ENCODE measurements at places on chromosomes 2 and 18. TPM values are rescaled to one million over a fixed set of nuclear protein-coding genes. Genes with fewer than 3 reads are reported as not detected.

DNA sequence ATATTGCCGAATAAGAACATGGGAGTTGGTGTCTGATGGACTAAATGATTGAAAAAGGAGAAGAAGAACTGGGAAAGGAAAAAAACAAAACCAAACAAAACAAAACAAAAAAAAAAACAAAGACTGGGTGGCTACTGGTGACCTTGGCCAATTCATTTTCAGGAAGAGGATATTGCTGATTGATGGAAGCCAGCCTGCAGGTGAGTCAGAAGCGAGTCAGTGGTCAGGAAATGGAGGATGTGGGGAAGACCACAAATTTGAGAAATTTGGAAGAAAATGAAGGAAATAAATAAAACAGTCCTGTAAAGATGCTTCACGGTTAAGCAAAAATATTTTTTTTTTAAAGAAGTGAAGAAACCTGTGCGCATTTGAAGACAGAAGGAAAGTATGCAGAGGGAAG, 296.9 kb downstream of the ZNF521 start:
- H3K36me3 ChIP-seq, result no peaks in the 10 kb centered on the region
- peaks cover 18% of the 10 kb centered on the region for H3K27me3 ChIP-seq
- no peaks in the 10 kb centered on the region for H3K4me1 ChIP-seq
- DNase-seq, result no peak
- no peak overlapping the region for H3K4me3 ChIP-seq

GRCh38 chr2:161049559-161049958, 110.7 kb upstream of the TANK start:
- no peaks in the 10 kb centered on the region for H3K4me1 ChIP-seq
- no peak for DNase-seq
- H3K4me3 ChIP-seq, result no peak overlapping the region
- no peaks in the 10 kb centered on the region for H3K27me3 ChIP-seq
- no peaks in the 10 kb centered on the region for H3K36me3 ChIP-seq

DNA sequence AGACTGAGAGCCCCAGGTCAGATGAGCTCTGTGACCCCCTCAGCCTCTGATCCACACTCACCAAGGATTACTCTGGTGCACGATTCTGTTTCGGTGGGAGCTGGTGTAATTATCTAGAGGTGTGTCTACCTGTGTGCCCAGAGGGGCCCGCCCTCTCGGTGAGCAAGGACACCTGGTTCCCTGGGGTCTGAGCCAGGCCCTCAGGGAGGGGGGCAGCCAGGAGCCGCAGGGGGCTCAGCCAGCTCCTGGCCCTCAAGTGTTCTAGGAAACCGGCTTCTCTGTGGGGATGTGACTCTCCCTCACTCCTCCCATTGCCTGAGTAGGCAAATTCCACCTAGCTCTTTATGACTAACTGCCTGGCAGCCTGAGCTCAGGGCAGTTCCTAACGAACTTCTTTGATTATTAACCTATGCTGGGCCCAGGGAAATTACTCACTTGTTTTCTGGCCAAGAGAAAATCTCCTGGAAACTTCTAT, 17.4 kb downstream of the AGAP1 start:
- no peak overlapping the region for H3K4me3 ChIP-seq
- no peaks in the 10 kb centered on the region for H3K27me3 ChIP-seq
- no peak overlapping the region for H3K27ac ChIP-seq
- no peak for DNase-seq
- H3K36me3 ChIP-seq, result no peaks in the 10 kb centered on the region

The ALK gene
- 0.09 TPM for total RNA-seq

- no peaks in the 10 kb centered on the region for H3K4me1 ChIP-seq
- H3K27me3 ChIP-seq, result no peaks in the 10 kb centered on the region
- no peaks in the 10 kb centered on the region for H3K36me3 ChIP-seq
- no peak for DNase-seq
- H3K27ac ChIP-seq, result no peak overlapping the region
Measured at GRCh38 chr2:8541636-8542035, 140.2 kb upstream of the ID2 start.

The RRM2 gene
- total RNA-seq, result 215 TPM

- no peak overlapping the region for H3K27ac ChIP-seq
- no peak overlapping the region for H3K4me3 ChIP-seq
- no peaks in the 10 kb centered on the region for H3K4me1 ChIP-seq
- no peaks in the 10 kb centered on the region for H3K27me3 ChIP-seq
Measured at GRCh38 chr18:7748251-7749007, 181.3 kb downstream of the PTPRM start.

GRCh38 chr18:23826850-23827620, 137.8 kb downstream of the LAMA3 start:
- DNase-seq, result no peak
- no peak overlapping the region for H3K4me3 ChIP-seq
- H3K4me1 ChIP-seq, result no peaks in the 10 kb centered on the region
- H3K27me3 ChIP-seq, result no peaks in the 10 kb centered on the region

GRCh38 chr18:374721-375168, 106.9 kb upstream of the THOC1 start:
- H3K36me3 ChIP-seq, result no peaks in the 10 kb centered on the region
- no peak overlapping the region for H3K4me3 ChIP-seq
- no peak overlapping the region for H3K27ac ChIP-seq
- peaks cover 4% of the 10 kb centered on the region for H3K4me1 ChIP-seq
- no peak for DNase-seq
- H3K27me3 ChIP-seq, result no peaks in the 10 kb centered on the region

DNA sequence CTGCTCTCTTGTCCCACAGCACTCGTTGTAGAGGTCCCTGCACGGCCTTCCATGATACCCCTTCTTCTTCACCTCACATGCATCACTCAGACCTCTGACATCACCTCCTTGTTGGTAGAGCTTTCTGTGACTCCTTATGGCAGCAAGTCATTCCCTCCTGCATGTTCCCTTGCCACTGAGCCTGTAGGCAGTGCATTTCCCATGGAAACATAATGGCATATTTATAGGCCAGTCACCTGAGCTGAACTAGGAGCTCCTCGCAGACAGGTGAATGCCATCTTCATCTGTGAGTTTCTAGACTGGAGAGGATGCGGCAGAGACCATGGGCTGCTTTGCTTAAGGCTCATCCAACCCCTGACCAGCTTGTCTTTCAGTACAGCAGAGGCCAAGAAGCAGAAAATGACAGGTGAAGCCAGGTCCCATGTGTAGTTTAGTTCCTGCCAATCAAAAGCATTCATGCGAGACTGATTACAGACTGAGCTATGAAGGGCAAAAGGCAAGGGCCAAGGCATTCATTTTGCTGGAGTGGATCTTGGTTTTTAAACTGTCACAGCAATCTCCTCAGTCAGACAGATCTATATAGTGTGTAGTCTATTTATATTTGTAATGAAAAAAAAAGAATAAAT, 59.4 kb upstream of the NEDD4L start:
- H3K4me1 ChIP-seq, result no peaks in the 10 kb centered on the region
- no peaks in the 10 kb centered on the region for H3K27me3 ChIP-seq
- H3K4me3 ChIP-seq, result no peak overlapping the region
- DNase-seq, result no peak
- no peaks in the 10 kb centered on the region for H3K36me3 ChIP-seq
- H3K27ac ChIP-seq, result no peak overlapping the region

DNA sequence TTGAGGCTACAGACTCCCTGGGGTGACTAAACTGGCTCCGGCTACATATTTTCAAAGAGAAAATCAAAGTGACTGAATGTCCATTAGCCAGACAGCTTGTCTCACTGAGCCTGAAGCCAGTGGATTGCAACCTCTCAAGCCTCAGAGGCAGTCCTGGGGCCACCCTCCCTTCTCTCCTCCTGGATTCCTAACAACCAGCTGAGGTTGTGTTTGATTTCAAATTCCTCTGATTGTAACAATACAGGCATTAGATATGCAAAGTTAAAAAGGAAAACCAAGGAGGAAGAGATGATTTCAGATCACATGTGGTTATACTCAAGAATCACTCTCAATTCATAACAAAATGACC, 101.0 kb upstream of the LMAN1 start:
- no peaks in the 10 kb centered on the region for H3K4me1 ChIP-seq
- H3K27me3 ChIP-seq, result no peaks in the 10 kb centered on the region
- no peak for DNase-seq
- H3K36me3 ChIP-seq, result no peaks in the 10 kb centered on the region
- H3K4me3 ChIP-seq, result no peak overlapping the region

- no peaks in the 10 kb centered on the region for H3K27me3 ChIP-seq
- no peak overlapping the region for H3K4me3 ChIP-seq
- peaks cover 4% of the 10 kb centered on the region for H3K4me1 ChIP-seq
- no peaks in the 10 kb centered on the region for H3K36me3 ChIP-seq
- no peak for DNase-seq
Measured at GRCh38 chr18:57223144-57223870, 76.4 kb downstream of the BOD1L2 start.

GRCh38 chr18:10659594-10659993, 133.8 kb downstream of the NAPG start:
- H3K27ac ChIP-seq, result no peak overlapping the region
- H3K36me3 ChIP-seq, result no peaks in the 10 kb centered on the region
- H3K4me3 ChIP-seq, result no peak overlapping the region
- no peak for DNase-seq
- no peaks in the 10 kb centered on the region for H3K4me1 ChIP-seq

- no peak for DNase-seq
- no peaks in the 10 kb centered on the region for H3K36me3 ChIP-seq
- no peak overlapping the region for H3K27ac ChIP-seq
- peak overlapping the region; percentile 98 for H3K4me3 ChIP-seq
- peaks cover 17% of the 10 kb centered on the region for H3K4me1 ChIP-seq
Measured at GRCh38 chr18:4453567-4453873, 1.6 kb downstream of the DLGAP1 start.

DNA sequence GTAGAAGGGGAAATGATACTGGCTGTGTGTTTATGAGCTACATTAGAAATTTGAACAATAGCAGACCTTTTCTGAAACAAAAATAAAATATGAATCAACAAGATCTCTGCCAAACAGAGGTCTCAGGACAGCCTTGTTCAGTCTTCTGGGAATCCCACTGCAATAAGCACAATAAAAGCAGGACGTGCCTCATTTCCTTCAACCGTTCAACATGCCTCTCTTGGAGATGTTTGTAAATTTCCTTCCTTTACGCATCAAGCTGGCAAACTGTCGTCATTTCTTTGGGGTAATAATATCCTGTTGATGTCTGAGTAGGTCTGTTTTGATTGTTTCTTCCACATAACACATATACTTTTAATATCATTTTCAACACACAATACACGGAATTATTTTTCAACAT, 77.2 kb downstream of the TCF4 start:
- no peak overlapping the region for H3K27ac ChIP-seq
- DNase-seq, result no peak

DNA sequence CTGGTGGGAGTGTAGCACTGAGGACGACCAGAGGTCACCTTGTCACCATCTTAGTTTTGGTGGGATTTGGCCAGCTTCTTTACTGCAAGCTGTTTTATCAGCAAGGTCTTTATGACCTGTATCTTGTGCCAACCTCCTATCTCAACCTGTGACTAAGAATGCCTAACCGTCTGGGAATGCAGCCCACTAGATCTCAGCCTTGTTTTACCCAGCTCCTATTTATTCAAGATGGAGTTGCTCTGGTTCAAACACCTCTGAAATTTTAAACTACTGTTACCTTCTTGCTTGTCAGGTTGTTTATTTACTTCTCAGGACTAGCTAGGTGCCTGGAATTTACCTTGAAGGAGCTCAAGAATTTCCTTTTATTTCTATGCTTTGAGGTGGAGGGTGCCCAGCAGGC, 9.5 kb upstream of the KCNG3 start:
- no peak for DNase-seq
- H3K27ac ChIP-seq, result no peak overlapping the region
- H3K27me3 ChIP-seq, result no peaks in the 10 kb centered on the region
- no peak overlapping the region for H3K4me3 ChIP-seq
- no peaks in the 10 kb centered on the region for H3K4me1 ChIP-seq

The CDCA7 gene
- total RNA-seq, result 75.7 TPM

GRCh38 chr18:79169958-79170555, 100.9 kb downstream of the ATP9B start:
- H3K27me3 ChIP-seq, result no peaks in the 10 kb centered on the region
- DNase-seq, result no peak
- H3K4me1 ChIP-seq, result no peaks in the 10 kb centered on the region
- no peak overlapping the region for H3K4me3 ChIP-seq

DNA sequence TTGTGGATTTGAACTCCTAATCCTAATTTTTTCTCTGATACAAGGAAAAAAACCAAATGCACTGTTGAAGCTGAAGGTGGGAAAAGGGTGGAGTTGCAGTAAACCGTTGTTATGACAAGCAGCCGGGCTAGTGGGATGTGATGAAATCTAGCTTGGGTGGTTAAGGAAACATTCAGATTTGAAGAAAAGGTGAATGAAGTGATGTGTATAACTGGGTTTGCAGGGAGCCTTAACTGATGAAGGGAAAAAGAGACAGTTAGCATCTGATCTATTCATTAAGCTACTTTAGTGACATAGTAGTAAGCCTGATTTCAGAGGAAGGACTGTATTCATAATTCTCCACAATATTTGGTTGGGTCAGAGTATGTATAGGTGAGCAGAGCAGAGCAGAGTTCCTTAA, 3.5 kb downstream of the EML6 start:
- H3K4me3 ChIP-seq, result no peak overlapping the region
- no peak overlapping the region for H3K27ac ChIP-seq
- no peak for DNase-seq
- no peaks in the 10 kb centered on the region for H3K4me1 ChIP-seq

- no peaks in the 10 kb centered on the region for H3K4me1 ChIP-seq
- no peak for DNase-seq
- no peaks in the 10 kb centered on the region for H3K27me3 ChIP-seq
- H3K27ac ChIP-seq, result no peak overlapping the region
Measured at GRCh38 chr2:237016121-237016915, 69.4 kb upstream of the COPS8 start.

The PMS1 gene
- 59.3 TPM for total RNA-seq

GRCh38 chr2:71605781-71606241, 152.4 kb downstream of the DYSF start:
- H3K27ac ChIP-seq, result no peak overlapping the region
- no peaks in the 10 kb centered on the region for H3K27me3 ChIP-seq
- H3K36me3 ChIP-seq, result no peaks in the 10 kb centered on the region
- no peak for DNase-seq
- H3K4me1 ChIP-seq, result 0 out of 2 replicates have a peak, but pooled peaks cover 7% of the 10 kb centered on the region

The IFIH1 gene
- total RNA-seq, result 2.0 TPM

The LPIN2 gene
- total RNA-seq, result 13.8 TPM

DNA sequence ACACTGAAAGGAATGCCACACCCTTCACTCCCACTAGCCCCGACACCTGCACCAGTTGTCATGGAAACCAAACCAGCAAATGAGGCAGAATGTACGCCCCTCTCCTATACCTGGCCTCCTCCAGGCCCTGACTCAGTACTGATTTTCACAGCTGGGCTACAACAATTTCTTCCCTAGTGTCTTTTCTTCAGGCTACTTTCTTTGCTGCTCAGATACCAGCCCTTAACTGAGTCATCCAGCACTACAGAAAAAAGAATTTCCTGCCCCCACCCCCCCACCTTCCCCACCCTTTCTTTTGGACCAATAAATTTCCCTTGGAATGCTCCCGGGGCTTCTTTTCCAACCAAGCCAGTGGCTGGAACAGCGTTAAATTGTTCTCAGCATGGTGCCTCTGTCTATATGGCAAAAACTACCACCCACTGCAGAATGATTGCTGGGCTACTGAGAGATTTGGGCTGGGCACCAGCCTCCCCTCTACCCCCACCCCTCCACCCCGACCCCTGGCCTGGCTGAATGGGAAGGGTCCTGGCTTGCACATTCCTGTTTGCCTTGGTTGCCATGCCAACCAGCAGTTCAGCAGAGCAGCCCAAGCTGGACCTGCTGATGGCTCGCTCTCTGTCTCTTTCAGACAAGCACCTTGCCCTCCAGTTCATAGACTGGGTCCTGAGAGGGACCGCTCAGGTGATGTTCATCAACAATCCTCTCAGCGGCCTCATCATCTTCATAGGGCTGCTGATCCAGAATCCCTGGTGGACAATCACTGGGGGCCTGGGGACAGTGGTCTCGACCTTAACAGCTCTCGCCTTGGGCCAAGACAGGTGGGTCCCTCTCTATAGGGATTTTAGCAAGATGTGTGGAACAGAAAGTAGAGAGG, 11.3 kb downstream of the SLC14A2 start:
- peak; percentile 13 for DNase-seq
- H3K4me1 ChIP-seq, result peaks cover 8% of the 10 kb centered on the region
- H3K36me3 ChIP-seq, result no peaks in the 10 kb centered on the region
- no peak overlapping the region for H3K27ac ChIP-seq
- no peak overlapping the region for H3K4me3 ChIP-seq

All from H1 (cell line).